ENCODE measurements at places on chromosomes 12 and 14. TPM values are rescaled to one million over a fixed set of nuclear protein-coding genes. Genes with fewer than 3 reads are reported as not detected.

GRCh38 chr12:132377147-132377546, 47.8 kb upstream of the GALNT9 start:
- no peak for DNase-seq

DNA sequence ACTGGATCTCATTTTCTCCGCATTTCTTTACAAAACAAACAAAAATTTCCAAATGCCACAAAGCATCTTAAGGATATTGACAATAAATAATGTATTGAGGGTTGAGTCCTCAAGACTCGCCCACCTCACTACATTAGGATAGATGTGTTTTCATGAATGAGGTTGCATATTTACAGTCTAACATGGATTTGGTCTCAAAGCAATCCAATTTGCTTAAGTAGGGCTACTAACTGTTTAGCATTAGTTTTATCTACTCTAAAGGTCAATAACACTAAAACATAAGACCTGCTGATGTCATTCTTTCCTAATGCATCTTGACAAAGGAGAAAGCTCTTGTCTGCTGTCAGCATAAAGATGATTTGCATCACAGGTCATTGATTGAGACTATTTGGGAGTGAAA, 82.4 kb downstream of the PTPRR start:
- no peak for DNase-seq

Gene BIN2
- total RNA-seq: not detected

Gene VRTN
- total RNA-seq: not detected

- DNase-seq: no peak
Measured at GRCh38 chr14:105311838-105312237, 2.7 kb upstream of the PACS2 start.

DNA sequence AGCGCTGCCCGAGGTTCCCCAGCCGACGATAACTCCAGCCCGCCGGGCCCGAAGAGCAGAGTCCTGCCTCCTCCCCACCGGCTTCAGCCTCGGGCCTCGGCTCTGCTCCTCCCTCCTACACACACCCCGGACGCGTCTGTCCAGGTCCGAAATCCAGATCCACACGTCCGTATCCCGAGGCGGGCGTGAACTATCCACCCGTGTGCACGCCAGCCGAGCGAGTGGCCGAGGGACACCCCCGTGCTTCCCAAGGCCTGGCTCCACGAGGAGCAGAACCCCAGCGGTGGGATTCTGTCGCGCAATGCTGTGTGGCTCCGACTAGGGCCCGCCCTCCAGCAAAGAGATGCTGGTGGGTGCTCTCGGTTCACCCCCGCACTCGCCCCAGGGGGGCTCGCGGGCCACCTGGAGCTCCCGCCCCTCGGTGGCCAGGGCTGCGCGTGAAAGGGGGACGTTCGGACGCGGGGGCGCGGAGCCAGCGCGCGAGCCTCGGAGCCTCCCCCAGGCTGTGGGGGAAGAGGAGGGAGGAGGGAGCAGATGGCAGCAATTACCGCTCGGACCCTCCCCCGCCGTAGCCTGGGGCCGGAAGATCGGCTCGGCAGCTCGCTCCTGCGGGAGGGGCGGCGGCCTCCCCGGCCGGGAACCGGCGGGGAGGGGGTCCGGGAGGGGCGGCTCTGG, 18.9 kb upstream of the ANKRD33 start:
- no peak for DNase-seq
